ENCODE measurements at places on chromosomes 13 and 19.
A peak's percentile ranks its signal among the peaks of the same experiment; 100 is the strongest.

DNA sequence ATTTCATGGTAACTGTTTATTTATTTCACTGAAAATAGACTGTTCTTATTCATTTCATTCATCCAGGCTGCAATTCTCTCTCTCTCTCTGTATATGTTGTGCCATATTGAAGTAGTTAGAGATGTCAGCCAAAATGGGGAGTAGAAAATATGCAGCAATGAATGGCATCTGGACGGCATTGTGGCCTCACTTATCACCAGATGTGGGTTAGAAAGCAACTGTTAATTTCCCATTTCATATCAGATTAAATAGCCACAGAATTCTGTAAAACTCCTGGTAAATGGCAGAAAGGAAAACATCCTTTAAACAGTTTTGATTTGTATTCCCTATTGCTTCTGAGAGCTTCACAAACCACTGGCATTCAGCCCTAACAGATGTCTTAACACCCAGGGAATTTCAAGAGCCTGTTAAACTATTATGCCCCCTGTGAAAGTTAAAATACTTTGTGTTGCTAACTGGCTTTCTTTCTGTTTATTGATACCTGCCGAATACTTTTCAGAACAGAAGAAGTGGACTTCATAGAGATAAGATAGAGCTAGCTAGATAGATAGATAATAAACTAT lies 1763.3 kb upstream of the MIR17HG start:
- H3K27ac ChIP-seq: no peak overlapping the region
- no peaks in the 10 kb centered on the region for H3K4me1 ChIP-seq
- no peaks in the 10 kb centered on the region for H3K27me3 ChIP-seq
- DNase-seq: no peak

- no peak overlapping the region for H3K4me3 ChIP-seq
- no peaks in the 10 kb centered on the region for H3K27me3 ChIP-seq
- H3K36me3 ChIP-seq: no peaks in the 10 kb centered on the region
These were observed 903.1 kb downstream of the SLITRK6 start for GRCh38 chr13:84896128-84896527.

DNA sequence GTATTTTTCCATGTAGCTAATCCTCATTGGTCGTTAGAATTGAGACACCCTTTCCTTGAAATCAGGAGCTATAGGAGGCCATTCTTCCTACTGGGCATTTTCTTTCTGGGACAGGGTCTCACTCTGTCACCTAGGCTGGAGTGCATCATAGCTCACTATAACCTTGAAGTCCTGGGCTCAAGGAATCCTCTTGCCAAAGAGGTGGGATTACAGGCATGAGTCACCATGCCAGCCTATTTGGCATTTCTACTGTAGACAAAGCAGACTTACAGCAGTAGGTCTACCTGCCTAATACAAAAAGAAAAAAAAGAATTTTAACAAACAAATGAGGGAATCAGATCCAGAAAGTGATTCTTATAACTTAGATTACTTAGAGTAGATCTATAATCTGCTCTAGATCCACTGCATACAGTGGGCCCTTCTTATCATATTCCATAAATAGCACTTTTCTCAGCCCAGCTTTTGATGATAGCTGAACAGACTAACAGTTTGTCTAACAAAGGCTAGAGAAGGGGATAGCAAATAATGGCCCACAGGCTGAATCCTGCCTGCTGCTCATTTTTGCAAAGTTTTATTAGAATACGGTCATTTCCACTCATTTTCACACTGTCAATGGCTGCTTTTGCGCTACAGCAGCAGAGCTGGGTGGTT lies 36.7 kb upstream of the USPL1 start:
- H3K27me3 ChIP-seq: no peaks in the 10 kb centered on the region
- H3K4me1 ChIP-seq: peaks cover 7% of the 10 kb centered on the region
- H3K27ac ChIP-seq: peak overlapping the region; percentile 54
- DNase-seq: no peak

GRCh38 chr19:45716359-45717130 lies 14.2 kb downstream of the FBXO46 start:
- peak overlapping the region; percentile 60 for H3K4me3 ChIP-seq
- no peaks in the 10 kb centered on the region for H3K27me3 ChIP-seq
- H3K4me1 ChIP-seq: no peaks in the 10 kb centered on the region
- peak overlapping the region; percentile 91 for H3K27ac ChIP-seq
- H3K36me3 ChIP-seq: peaks cover 17% of the 10 kb centered on the region

- peak within 1 kb of the TSS; percentile 78 for H3K4me3 ChIP-seq
- H3K27ac ChIP-seq: peak within 1 kb of the TSS; percentile 95
- no peaks in the 10 kb centered on the region for H3K4me1 ChIP-seq
- no peaks in the 10 kb centered on the region for H3K36me3 ChIP-seq
These were observed at the start of gene RAB20 for GRCh38 chr13:110561344-110562035. TSS of gene RAB20 (minus strand) at chr13:110561722. CDS start at chr13:110561519, 203 bp downstream.

DNA sequence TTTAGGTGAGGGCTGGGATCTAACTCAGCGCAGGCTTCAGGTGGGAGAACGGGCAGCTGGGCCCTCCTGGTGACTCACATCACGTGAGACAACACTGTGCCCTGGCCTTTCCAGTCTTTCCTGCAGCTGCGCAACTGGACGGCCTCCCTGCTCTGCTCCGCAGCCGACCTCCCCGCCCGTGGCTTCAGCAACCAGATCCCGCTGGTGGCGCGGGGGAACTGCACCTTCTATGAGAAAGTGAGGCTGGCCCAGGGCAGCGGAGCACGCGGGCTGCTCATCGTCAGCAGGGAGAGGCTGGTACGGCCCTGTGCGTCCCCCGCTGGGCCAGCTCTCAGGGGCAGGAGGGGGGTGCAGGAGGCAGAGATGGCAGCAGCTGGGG lies 8.8 kb downstream of the SPPL2B start:
- DNase-seq: no peak
- no peaks in the 10 kb centered on the region for H3K27me3 ChIP-seq
- peaks cover 7% of the 10 kb centered on the region for H3K36me3 ChIP-seq

Data from right atrium auricular region (tissue), 2 donors.